ENCODE measurements at places on chromosomes 7 and 10.
A peak's percentile ranks its signal among the peaks of the same experiment; 100 is the strongest.

DNA sequence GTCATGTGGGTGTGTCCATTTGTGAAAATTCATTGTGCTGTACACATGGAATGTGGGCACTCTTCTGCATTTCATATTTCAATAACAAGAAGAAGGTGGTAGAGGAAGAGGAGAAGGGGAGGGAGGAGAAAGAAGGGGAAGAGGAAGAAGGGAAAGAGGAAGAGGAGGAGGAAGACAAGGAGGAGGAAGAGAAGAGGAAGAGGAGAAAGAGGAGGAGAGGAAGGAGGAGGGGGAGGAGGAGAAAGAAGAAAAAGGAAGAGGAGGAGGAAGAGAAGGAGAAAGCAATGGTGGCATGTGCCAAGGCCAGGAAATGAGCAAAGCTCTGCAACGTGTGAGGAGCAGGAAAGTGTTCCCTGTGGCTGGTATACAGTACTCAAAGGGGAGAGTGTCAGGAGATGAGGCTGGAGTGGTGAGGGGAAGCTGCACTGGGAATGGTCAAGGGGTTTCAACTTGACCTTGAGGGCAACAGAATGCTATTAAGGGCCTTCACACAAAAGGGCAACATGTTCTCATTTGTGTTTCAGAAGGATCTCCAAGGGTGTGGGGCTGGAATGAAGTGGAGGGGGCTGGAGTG lies 40.5 kb downstream of the WNT2 start:
- no peak for DNase-seq

- DNase-seq = peak; percentile 24
Measured at GRCh38 chr7:105622106-105622731, 40.9 kb upstream of the EFCAB10 start.

DNA sequence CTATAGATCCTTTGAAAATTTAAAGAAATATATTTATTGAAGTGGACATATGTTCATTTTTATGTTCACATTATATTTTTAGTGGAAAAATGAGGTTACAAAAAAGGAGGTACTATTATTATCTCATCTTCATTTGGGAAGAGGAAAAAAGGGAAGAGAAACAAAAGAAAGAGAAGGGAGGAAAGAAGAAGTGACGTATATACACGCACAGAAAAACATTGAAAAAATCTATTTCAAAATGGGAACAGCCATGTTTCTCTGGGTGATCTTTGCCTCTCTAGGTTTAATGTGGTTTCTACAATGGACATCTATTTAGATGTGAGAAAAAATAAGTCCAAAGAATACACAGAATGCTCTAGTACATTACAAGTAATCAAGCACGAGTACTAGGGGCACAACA lies 14.8 kb downstream of the ANK3 start:
- DNase-seq = no peak

DNA sequence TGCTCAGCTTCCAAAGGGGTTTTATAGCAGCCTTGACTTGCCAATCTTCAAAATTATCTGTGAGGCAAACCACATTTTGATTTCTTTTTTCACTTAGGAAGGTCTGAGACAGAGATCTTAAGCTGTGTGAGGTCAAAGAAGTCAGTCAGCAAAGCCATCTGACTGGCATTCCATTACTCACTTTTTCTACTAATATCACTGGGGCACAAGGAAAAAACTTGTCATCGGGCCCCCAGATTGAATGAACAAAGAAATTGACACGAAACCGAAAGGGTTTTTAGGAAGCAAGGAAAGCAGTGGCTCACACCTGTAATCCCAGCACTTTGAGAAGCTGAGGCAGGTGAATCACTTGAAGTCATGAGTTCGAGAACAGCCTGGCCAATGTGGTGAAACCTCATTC lies 78.5 kb upstream of the FRMD4A start:
- DNase-seq = no peak

DNA sequence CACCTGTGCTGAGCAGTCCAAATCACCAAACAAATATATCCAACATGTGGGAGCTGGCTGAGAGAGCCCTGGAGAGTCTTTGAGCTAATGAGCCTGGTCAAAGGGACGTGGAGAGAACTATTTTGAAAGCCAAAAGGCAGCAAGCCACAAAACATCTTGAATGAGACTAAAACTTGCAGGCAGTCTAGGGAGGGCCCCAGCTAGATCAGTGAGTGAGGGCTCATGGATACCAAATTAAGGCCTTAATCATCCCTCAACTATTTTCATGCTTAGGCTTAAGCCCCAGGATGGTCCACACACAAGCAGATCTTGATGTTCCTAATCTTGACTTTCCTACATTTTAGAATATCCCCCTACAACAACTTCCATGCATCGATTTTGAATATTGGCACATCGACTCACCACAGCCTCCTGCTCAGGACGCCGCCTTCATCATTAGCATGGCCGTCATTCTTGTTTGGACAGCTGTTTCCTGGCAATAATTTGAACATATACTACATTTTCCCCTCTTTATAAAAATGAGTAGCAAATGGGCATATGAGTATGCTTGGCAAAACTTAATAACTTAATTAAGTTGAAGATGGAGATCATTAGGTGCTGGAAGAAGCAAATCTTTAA lies 86.9 kb upstream of the ADAM12 start:
- DNase-seq = no peak

- DNase-seq = no peak
Measured at GRCh38 chr7:19377611-19378344, 232.6 kb upstream of the FERD3L start.

DNA sequence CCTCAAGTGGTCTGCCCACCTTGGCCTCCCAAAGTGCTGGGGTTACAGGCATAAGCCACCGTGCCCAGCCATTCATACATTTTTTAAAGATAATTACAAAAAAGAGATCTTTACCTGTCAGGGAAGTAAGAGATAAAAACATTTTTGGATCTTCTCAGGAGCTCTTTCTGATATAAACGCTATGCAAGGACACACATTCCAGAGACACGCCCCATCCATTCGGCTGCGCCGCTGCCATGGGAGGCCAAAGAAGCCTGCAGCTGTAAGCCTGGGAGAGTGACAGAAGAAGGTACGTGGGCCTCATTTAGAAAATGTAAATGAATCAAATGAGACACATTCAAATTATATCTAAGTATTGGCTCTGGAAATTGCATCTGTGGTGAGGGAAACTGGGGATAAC lies 85.3 kb downstream of the LYZL1 start:
- no peak for DNase-seq

- DNase-seq = no peak
Measured at GRCh38 chr10:116014871-116015582, 258.0 kb downstream of the GFRA1 start.

DNA sequence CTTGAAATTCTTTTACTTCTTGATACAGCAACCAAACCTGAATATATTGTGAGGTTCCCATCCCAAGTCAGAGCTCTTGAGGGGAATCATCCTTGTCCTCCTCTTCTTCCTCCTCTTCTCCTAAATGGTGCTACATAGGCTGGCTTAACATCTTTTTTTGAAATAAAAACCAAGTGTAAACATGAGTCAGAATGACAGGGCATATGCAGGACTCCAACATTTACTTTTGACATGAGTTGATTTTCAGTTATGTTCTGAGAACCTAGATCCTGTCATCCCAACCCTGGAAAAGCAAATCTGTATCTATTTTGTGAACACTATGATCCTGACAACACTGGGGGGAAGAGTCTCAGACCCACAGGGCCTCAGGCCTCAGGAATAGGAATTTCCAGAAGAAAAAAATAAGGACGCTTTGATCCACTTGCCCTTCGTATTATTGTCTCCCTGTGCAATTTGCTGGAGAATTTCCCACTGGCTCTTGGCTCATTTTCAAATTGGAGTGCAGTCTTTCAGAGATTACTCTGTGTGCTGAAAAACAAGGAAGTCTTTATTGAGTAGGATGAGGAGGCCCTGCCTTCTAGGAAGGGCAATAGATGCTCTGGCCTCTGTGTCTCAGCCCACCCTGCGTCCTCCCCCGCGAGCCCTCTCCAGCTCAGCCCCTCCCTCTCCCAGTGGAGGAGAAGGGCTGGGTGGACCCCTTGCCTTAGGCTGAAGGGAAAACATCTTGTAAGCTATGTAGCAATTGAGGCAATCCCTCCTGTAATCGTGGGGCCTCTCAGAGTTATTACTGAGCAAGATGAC lies 121.6 kb downstream of the CREB5 start:
- DNase-seq = peak; percentile 89

DNA sequence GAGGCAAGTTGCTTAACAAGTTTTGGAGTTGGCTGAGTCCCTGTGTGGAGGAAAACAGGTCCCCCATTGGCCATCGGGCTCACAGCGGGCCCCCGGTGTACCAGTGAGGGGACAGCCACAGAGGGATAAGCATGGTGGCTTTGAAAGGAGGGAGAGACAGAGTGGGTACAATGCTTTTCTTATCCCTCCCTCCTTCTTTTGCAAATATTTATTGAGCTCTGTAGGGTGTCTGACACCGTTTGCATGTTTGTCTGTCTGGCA lies 2.8 kb downstream of the HTRA1 start:
- no peak for DNase-seq

GRCh38 chr10:132911786-132912097 lies 30.6 kb downstream of the CFAP46 start:
- DNase-seq = no peak

GRCh38 chr7:116542618-116543017 lies 17.8 kb downstream of the CAV1 start:
- no peak for DNase-seq

- no peak for DNase-seq
Measured at GRCh38 chr7:142910031-142910433, 23.5 kb downstream of the TRPV5 start.

DNA sequence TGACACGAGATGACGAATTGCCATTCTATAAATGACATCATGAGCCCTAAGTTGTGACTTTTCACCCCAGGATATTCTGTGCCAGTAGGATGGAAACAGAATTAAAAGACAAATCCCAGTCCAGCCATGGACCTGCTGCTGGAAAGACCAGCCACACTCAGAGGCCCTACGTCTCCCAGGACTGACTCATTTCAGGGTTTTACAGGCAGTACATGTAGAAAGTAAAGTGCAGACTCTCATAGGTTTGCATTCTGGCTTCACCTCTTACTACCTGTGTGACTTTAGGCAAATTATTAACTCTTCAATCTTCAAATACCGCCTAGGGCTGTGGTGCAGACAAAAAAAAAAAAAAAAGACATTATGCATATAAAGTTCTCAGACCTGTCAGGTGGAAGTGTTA lies 188.8 kb downstream of the NEBL start:
- DNase-seq = no peak

- no peak for DNase-seq
Measured at GRCh38 chr7:151430391-151431205, 9.3 kb downstream of the CRYGN start.

GRCh38 chr10:29482591-29483431 lies 152.0 kb downstream of the SVIL start:
- no peak for DNase-seq

GRCh38 chr7:152430854-152431253 lies 4.9 kb downstream of the KMT2C start:
- no peak for DNase-seq

- DNase-seq = no peak
Measured at GRCh38 chr7:130380861-130381455, 664 bp downstream of the CPA1 start.

DNA sequence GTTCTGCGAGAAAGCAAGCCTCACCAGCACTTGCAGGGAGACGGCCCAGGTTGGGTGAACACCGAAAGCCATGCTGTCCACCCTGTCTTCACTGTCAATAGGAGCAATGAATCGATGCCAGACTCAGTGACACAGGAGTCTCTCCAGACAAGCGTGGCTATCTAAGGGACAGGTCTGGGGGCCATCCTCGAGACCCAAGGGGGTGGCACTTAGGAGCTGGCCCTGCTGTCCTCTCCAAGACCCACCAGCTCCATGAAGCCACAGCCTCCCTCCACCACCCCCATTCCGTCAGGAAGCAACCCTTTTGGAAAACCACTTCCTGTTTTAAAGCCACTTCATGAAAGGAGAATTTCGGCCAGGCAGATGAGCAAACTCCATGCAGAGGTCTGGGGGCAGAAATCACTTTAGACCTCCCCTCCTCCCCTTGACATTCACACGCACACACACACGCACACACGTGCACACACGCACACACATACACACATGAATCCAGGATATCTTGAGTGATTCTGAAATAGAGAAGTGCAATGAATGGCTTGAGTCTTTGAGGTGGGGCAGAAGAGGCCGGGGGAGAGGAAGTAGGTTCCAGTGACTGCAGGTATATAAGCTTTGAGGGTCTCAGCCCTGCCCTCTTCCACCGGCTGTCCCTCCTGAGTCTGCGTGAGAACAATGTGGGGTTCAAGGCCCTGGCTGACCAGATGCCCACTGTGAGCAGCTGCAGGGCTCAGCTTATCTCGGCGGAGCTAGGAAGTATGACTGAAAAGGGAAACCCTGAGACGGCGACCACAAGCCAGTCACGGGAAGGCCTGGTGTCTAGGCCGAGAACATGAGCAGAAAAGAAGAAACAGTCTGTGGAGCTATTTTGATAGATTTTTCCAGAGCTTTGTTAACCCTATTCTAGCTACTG lies 25.0 kb downstream of the RGS10 start:
- no peak for DNase-seq

DNA sequence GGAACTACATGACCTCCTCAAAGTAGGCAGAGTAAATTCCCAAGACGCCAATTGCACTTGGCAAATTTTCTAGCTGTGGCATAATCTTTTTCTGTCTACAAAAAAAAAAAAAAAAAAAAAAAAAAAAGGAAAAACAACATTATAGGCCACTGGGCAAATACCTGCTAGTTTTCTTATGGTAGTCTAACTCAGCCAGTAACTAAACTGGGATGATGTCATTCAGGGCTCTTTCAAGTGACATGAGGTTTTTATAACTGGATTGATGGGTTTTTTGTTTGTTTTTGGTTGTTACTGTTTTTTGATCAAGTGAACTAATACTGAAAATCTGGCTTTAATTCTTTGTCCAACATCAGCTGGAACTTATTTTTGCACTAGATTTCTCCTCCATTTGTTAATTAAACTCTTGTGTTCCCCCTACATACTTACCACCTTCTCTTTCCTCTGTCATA lies 7.4 kb upstream of the VIM start:
- no peak for DNase-seq

- DNase-seq = no peak
Measured at GRCh38 chr7:69833964-69834363, 235.7 kb downstream of the AUTS2 start.

- DNase-seq = no peak
Measured at GRCh38 chr7:115449689-115450088, 527.8 kb downstream of the MDFIC start.

GRCh38 chr10:96389785-96390184 lies 31.0 kb upstream of the OPALIN start:
- DNase-seq = no peak

DNA sequence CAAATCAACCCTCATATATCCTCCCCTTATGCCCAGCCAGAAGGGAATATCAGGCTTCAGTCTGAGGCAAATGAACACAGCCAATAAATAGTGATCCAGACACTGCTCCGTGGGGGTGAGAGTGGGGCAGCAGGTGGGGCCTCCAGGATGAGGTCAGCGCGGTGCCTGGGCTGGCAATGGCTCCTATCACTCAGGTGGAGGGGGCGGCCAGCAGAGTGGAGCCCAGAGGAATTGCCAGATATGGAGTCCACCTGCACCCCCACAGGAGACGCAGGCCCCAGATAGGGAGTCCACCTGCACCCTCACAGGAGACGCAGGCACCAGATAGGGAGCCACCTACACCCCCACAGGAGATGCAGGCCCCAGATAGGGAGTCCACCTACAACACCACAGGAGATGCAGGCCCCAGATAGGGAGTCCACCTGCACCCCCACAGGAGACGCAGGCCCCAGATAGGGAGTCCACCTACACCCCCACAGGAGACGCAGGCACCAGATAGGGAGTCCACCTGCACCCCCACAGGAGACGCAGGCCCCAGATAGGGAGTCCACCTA lies 78.0 kb upstream of the PPP2R2D start:
- no peak for DNase-seq

GRCh38 chr7:151936207-151936606 lies 20.0 kb upstream of the GALNTL5 start:
- DNase-seq = peak; percentile 37
